Stimulated activated CD4-positive, alpha-beta T cell treated with anti-CD3 and anti-CD28 coated beads, Interleukin-1b, Interleukin-23, amount 100 ng/mL, for 1 hour (primary cell): ENCODE measurements at places on chromosomes 7 and 10.

DNA sequence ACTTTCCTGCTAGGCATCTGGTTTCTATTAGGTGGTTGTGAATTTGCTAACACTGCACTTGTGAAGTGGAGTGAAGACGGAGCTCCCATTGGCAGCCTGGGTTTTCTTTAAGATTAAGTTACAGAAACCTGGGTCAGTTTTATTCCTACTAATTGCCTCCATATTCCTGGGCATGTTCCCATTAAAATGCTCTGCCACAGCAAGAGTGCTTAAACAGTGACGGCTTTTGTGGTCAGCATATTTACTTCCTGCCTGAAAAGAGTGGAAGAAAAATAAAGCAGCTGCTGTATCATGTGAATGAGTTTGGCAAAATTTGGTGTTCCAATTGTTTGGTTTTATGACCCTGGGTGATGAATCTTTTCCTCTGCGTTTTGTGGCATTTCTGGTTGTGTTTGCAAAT lies 96.9 kb upstream of the PLXDC2 start:
- no peak for DNase-seq

DNA sequence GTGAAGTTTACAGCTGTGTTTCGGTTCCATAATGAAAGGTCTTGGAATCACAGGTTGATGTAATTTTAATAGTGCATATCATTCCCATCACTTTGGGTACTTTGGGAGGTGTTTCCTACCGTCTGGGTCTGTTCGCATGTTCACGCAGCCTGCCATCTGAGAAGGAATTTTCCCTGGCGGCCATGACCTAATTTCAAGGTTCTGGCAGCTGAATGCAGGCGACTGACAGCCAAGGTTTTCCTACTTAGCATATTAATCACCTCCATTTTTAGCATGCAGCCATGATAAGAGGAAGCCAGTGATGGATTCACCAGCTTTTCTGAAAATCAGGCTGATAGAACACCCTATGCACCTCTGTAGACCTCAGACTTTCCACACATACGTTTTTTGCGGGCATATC lies 319.1 kb upstream of the TMEM229A start:
- no peak for DNase-seq

DNA sequence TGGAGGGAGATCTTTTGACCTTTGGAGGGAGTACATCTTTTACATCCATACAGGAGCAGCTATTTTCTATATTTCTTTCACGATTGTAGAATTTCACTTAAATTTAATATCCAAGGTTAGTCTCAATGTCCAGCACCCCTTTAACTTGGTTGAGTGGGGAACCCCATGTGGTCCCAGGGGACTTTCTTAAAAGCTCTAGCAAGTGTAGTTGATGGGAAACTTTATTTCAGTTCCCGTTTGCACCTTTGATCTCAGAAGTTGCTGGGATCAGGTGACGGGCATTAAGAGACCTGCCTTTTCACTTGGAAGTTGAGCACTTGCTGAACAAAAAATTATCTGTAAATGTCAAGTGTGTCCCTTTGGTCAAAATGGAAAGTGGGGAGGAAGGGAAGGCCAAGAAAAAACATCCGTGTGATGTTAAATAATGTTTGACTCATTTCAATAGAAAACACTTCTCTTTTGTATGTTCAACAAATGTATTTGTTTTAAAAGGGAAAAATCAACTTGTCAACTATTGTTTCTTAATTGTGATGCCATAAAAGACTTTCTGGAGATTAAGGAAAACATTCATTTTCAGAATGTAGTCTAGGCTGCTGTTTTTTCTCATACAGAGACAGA lies 370.1 kb upstream of the GALNT17 start:
- DNase-seq: no peak

DNA sequence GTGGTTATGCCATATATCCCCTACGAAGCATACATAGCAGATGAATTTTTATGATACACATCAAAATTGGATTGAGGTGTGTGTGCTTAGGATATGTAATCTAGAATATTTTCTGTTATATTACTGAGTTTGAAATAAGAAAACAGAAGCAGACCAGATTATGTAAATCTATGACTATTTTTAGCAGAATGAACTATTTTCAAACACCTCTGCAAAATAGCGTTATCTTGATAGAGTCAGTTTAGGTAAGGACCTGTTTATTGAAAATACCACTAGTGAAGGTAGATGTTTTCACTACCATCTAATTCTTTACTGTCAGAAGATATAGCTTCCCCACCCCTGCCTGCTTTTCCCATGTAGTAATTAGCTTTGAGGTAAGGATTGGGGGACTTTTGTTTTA lies 9.1 kb downstream of the LANCL2 start:
- DNase-seq: no peak

- no peak for DNase-seq
Measured at GRCh38 chr7:21718391-21718790, 175.6 kb downstream of the DNAH11 start.

GRCh38 chr7:112065758-112066157 lies 140.4 kb downstream of the DOCK4 start:
- DNase-seq: no peak

- DNase-seq: no peak
Measured at GRCh38 chr7:101390901-101391301, 28.2 kb downstream of the COL26A1 start.

DNA sequence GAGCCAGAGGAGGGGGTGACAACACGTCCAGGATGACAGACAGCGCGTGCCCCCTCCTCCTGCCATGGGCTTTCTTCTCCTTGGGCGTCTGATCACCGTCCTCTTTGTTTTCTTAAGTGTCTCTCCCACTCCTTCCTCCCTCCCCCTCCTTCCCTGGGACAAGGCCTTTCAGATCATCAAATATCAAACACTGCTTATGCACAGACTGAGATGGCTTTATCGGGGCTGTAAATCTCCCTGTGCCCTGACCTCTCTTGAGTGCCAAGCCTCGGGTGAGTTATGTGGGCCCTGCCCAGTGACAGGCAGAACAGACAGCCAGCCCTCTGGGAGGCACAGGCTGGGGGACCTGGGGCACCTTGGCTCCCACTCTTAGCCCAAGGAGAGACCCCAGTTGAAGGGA lies 116.4 kb downstream of the C10orf105 start:
- DNase-seq: no peak

GRCh38 chr7:88635149-88635548 lies 124.4 kb upstream of the ZNF804B start:
- DNase-seq: no peak

- DNase-seq: no peak
Measured at GRCh38 chr7:50446542-50446960, 3.6 kb downstream of the FIGNL1 start.

DNA sequence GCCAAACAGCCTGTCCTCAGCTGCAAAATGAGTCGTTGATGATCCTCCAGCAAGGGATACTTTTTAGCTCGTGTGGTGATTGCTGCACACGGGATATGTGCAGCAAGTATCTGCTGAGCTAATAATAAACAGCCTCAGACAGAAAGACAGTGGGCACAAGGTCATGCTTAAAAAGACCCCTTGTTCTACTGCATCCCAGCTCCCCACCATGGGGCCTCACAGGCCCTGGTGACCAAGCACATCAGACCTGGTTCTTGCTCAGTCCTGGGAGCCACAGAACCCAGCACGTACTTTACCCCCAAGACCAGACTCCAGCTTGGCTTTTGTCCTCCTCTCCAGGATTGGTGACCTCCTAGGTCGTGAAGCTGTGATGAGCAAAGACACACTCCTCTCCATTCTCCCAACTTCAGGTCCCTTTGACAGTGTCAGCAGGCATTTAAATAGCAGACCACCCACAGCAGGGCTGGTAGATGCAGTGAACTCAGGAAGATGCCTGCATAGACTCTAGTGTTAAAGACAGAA lies 50.5 kb downstream of the EGFR start:
- no peak for DNase-seq

- DNase-seq: no peak
Measured at GRCh38 chr7:108193594-108194498, 63.7 kb upstream of the LAMB4 start.

DNA sequence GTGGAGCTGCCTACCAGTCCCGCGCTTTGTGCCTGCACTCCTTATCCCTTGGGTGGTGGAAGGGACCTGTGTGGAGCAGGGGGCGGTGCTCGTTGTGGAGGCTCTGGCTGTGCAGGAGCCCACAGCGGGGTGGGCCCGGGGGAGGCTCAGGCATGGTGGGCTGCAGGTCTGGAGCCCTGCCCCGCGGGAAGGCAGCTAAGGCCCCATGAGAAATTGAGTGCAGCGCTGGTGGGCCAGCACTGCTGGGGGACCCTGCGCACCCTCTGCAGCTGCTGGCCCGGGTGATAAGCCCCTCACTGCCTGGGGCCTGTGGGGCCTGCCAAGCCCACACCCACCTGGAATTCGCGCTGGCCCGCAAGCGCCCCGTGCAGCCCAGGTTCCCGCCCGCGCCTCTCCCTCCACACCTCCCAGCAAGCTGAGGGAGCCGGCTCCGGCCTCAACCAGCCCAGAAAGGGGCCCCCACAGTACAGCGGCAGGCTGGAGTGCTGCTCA lies 859.6 kb upstream of the KCND2 start:
- DNase-seq: no peak

- DNase-seq: no peak
Measured at GRCh38 chr7:65974876-65975275, 7.1 kb downstream of the GUSB start.

DNA sequence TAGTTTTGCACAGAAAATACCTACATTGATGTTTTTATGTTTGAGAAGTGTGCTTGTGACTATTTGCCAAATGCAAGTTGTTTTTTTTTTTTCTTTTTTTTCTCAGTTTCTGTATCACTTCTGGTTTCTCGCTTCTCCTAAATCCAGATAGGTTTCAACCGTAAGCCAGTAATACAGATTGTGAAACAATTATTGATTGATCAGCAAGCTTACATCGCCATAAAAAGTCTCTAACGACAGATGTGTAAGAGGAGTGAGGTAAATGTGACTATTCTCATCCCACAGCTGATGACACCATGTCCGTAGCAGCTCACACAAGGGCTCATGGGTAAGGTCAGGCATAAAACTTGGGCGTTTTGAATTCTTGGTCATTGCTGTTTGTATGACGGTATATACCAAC lies 202.8 kb upstream of the AKR1E2 start:
- DNase-seq: no peak

GRCh38 chr10:10826125-10826524 lies 191.5 kb upstream of the CELF2 start:
- no peak for DNase-seq

GRCh38 chr7:148903504-148903903 lies 19.4 kb upstream of the EZH2 start:
- no peak for DNase-seq

- no peak for DNase-seq
Measured at GRCh38 chr10:96082153-96082552, 38.8 kb downstream of the CCNJ start.

DNA sequence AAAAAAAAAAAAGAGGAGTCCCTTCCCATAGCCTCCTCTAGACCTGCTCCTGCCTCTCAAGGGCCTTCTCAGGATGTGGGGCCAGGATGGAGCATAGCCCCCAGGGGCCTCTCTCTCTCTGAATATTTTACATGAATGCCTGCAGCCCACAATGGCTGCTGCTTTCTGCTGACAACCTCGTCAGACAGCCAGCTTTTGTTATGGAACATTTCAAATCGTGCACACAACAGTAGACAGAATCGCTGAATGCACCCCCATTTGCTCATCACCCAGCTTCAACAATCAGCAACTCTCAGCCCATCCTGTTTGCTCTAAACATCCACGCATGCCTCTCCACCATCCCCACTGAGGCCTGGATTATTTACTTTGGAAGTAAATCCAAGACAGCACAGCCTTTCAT lies 5.4 kb downstream of the PLAC9 start:
- DNase-seq: no peak

DNA sequence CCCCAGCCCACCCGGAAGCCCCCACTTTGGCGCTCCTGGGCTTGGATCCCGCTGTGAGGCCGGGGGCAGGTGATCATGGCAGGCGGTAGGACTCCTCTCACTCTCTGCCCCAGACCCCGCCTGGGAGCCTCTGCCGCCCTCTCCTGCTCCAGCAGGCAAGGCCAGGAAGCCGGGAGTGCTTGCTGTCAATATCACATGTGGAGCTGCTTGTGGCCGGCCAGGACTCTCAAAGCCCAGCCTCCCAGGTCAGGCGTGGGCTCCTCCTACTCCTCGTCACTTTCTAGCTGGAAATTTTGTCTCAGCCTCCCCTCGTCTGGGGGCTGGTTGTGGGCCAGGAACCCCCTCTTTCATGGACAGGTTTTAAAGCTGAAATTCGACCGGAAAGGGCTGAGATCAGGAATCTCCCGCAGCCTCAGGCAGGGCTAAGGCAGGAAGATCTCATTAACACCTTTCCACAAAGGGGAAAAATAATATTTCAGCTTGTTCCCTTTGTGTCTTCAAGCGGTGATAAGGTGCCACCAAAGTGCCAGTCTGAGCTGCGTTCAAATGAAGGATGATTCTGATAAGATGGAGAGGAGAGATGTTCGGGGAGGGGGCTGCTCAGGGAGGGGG lies 273.6 kb upstream of the PODXL start:
- no peak for DNase-seq

DNA sequence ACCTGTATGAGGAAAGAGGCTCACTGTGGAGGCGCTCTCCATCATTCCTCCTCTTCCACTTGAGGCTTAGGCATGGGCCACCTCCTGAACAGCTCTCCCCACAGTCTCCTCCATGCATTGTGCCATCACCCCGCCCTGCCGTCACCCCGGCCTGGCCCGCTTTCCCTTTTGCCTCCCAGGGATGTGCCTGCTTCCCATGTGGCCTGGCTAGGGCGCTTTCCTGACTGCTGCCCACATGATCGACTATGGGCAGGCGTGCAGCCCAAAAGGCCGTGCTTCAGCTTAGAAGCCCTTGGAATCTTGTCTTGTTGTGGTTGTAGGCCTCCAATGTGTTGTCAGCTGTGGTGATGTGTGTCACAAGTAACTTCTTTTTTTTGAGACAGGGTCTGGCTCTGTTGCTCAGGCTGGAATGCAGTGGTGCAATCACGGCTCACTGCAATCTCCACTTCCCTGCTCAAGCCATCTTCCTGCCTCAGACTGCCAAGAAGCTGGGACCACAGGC lies 1.8 kb upstream of the ACTR3C start:
- no peak for DNase-seq

- no peak for DNase-seq
Measured at GRCh38 chr10:131656431-131656841, 244.4 kb upstream of the PPP2R2D start.

DNA sequence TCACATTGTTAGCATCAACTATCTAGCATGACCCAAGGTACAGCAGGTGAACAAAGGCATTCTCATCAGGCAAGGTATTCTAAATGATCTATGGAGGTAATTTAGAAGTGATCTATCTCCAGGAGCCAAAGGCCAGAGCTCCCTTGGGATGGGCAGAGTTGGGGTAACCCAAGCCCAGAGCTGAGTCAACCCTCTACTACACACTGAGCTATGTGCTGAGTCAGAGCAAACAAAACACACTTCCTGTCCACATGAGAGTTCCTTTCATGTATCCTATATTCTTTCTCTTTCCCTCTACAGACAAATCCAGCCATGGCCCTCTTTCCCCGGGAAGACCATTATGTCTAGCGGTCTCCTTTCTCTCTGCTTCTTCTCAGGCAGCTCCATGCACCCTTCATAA lies 68.2 kb upstream of the AGK start:
- no peak for DNase-seq

DNA sequence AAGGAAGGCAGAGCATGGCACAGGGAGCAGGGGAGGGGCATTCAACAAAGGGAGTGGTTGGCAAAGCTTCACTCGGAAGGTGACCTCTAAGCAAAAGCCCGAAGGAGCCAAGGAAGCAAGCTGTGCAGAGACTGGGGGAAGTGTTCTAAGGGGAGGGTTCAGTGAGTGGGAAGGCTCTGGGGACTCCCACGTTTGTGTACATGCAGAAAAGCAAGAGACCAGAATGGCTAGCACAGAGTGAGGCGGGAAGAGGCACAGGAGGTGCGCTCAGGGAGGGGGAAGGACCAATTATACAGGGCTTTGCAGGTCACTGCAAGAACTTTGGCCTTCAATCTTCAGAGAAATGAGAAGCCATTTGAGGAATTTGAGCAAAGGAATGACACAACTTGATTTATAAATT lies 7.4 kb downstream of the ARHGAP21 start:
- DNase-seq: no peak
